ENCODE measurements at places on chromosomes 7 and 10.

- no peak for DNase-seq
Measured at GRCh38 chr10:119942973-119943372, 50.4 kb downstream of the SEC23IP start.

DNA sequence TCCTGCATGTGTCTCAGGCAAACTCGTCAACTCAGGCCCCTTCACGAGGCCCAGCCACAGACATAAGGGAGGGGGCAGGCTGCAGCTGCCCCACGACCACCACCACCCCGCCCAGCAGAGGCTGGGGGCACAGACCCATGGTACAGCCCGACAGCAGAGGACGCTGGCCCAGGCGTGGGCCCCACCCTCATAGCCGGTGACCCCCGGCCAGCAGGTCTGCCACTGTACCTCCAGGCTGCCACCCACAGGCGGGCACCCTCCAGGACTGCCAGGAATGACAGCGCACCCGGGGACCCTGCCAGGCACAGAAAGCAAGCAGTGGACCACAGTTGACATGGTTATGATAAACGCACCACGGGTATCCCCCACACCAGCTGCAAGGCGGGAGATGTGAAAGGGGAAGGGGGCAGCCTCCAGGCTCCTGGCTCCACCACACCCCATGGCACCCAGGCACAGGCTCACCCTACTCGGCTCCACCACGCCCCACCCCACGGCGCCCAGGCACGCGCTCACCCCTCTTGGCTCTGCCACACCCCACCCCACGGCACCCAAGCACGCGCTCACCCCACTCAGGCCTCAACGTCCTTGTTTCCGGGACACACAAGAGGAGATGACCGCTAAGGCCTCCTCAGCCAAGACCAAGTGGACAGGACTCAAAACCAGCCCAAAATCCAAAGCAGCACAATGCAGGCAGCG, 135.9 kb downstream of the MAD1L1 start:
- no peak for DNase-seq

- no peak for DNase-seq
Measured at GRCh38 chr10:53406532-53406931, 633.9 kb upstream of the MBL2 start.

GRCh38 chr7:138625849-138626230, 75.3 kb downstream of the SVOPL start:
- DNase-seq = no peak

- no peak for DNase-seq
Measured at GRCh38 chr10:32680803-32681557, 235.0 kb downstream of the CCDC7 start.

DNA sequence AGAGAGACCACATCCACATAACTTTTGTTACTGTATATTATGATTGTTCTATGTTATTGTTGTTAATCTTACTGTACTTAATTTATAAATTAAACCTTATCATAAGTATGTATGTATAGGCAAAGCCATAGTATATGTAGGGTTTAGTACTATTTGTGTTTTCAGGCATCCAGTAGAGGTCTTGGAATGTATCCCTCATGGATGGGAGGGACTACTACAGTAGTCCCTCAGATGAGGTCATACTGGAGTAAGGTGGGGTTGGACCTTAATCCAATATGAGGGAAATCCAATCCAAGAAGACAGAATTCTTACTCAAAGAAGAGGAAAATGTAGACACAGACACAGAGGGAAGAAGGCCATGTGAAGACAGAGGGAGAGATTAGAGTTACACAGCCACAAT, 34.1 kb upstream of the MALRD1 start:
- no peak for DNase-seq

GRCh38 chr7:45979275-45980180, 58.5 kb upstream of the IGFBP3 start:
- no peak for DNase-seq

DNA sequence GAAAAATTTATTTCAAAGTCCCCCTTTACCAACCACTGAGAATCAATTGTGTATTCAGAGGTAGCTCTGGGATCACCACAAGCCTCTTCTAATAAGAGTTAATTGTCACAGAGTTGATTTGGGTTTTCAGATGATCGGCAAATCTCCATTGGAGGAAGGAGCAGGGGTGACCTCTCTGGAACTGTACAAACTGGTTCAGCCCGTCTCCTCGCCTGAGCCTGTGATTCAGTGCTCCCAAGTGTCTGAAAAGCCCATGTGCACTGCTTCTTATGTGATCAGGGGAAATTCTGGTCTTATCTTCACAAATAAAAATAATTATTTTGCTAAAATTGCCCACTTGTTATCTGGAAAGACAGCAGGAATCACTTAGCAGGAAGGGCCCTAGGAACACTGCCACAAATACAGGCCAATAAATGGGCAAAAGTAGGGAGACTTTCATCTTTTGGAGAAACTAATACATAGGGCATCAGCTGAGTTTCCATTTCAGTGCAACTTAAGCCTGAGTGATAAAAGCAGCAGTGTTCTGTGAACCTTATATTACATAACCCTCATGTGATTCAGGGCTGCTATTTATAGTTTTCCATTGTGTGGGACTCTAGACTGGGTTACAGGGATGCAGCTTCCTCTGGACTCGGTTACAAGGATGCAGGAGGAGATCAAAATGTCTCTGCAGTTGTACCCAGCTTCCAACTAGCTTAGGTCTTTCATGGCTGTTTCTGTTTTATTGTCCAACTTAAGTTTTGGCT, 32.3 kb downstream of the CDK1 start:
- no peak for DNase-seq

GRCh38 chr7:112649560-112649959, 140.6 kb downstream of the TMEM168 start:
- no peak for DNase-seq

DNA sequence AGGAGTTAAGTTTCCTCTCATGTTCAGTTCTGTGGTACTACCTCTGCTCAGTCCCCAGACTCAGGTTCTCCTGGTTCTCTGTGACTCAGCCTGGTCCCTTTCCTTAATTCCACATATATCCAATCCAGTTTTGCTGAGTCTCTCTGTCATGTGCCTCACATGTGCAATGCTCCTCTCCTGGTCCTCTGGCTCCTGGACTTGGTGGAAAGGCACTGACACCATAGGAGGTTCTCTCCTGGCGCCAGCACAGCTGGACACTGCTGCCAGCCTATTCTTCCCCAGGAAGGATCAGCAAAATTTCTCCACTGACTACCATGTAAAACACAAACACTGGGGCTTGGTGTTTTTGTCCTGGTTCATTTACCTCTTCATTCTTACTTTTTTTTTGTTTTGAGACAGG, 27.8 kb downstream of the GLUD1 start:
- DNase-seq = no peak

DNA sequence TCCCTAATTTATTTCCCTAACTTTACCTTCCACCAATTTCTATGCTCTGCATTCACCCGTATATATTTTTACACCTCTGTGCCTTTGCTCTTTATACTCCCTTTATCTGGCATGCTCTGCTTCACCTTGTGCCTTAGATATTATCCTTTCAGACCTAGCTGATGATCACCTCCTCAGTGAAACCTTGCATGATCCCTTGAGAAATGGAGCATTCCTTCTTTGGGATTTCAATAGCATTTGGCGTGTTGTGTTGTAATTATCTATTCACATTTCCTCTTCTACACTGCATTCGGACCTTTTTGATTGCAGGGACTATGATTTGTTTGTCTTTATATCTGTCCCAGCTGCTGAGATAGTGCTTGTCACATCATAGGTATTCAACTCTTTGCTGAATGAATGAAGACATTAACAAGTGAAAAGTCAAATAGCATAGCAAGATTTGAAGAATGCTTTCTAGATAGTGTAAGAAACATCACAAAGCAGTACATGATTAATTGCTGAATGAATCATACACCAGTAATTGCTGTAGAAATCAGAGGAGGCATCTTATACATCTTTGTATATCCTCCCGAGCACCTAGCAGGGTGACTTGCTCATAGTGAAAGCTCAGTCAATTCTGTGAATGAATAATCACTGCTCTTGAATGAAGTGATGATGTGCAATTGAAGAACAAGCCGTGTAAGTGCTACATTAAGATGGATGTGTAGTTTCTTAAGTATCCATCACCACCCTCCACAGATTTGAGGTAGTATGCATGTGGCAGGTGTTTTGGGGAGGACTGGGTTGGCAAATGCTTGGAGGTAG, 2.0 kb upstream of the TM9SF3 start:
- no peak for DNase-seq

DNA sequence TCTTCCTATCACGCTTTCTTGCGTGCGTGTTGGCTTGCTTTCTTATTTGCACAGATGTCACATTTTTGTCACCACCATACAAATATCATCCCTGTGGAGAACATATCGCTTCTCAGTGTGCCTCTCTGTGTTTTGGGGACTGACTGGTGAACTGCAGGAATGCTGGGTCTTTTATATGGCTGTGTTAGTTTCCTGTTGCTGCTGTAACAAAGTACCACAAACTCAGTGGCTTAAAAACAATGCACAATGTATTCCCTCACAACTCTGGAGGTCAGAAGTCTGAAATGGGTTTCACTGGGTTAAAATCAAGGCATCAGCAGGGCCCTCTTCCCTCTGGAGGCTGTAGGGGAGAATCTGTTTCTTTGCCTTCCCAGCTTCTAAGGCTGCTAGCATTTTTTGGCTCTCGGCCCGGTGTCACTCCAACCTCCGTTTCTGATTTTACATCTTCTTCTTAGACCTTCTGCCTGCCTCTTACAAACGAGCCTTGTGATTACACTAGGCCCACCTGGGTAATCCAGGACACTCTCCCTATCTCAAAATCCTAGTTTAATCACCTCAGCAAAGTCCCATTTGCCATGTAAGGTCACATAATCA, 82.0 kb downstream of the LRMDA start:
- no peak for DNase-seq
